ENCODE measurements at places on chromosomes 3 and 15.

DNA sequence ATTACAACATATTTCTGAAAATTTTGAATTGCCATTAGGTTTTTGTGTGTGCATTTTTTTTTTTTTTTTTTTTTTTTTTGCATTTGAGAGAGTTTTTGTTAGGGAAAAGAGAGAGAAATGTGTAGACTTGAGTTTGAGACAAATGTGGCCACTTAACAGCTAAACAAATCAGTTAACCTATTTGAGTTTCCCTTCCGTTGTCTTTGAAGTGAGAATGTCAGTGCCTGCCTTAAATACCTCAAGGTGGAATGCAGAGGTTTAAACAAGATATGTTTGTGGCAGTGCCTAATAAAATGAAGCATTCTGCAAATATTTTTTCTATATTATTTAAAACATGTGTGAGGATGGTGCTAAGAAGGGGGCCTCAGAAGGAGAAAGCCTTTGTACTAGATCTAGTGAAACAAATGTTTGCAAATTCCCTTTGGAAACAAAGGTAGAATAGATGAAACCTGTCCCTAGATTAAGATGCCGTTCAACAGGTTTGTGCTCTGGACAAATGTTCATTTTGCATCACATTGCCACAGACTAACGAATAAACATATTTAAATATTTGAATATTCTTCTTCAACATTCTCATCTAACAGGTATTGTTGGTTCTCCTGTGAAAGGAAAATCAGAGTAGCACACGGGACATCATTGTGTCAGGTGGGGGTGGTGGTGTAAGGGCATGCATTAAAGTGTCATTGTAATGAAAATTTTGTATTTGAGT, 80.7 kb downstream of the SATB1 start:
- DNase-seq, result no peak

DNA sequence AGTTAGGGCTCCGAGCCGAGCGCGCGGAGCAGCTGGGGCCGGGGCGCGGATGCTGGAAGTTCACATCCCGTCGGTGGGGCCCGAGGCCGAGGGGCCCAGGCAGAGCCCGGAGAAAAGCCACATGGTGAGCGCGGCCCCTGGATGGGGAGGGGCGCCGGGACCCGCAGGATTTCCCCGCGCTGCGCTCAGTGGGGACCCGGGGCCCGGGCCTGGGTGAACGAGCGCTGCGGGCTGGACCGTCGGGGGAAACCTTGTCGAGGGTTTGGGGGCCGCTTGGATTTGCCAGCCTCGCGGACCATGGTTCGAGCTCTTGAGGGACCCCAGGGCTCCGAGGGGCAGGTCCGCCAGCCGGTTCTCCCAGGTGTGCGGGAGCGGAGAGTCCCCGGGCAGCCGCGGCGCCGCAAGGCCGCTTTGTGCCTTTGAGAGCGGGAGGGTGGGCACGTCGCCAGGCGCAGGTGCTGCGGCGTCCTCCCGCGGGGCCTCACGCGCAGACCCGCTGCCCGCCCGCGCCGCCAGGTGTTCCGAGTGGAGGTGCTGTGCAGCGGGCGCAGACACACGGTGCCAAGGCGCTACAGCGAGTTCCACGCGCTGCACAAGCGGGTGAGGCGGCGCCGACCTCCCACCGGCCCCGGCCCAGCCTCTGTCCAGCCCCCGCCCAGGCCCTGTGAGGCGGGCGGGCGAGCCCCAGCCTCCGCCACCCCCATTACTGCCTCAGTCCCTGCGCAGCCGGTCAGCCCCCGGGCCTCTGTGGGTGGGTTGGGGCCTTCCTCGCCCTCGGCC, at the start of gene SNX22:
Gene SNX22, plus strand, starts transcription at position 5 of the 780 bp plus-strand sequence. Its CDS starts 45 bp downstream, at position 50.
- DNase-seq, result no peak

- no peak for DNase-seq
Observed at GRCh38 chr3:161333696-161334095, 37.6 kb downstream of the SPTSSB start.

GRCh38 chr15:68585574-68586273, 6.9 kb downstream of the CORO2B start:
- DNase-seq, result no peak

GRCh38 chr3:11600501-11601282, 43.0 kb downstream of the VGLL4 start:
- DNase-seq, result peak; percentile 77

GRCh38 chr3:148599481-148599880, 98.2 kb upstream of the AGTR1 start:
- DNase-seq, result no peak

Data from right hindlimb (tissue), 1 donor.